ENCODE measurements at places on chromosomes 12 and 14.

DNA sequence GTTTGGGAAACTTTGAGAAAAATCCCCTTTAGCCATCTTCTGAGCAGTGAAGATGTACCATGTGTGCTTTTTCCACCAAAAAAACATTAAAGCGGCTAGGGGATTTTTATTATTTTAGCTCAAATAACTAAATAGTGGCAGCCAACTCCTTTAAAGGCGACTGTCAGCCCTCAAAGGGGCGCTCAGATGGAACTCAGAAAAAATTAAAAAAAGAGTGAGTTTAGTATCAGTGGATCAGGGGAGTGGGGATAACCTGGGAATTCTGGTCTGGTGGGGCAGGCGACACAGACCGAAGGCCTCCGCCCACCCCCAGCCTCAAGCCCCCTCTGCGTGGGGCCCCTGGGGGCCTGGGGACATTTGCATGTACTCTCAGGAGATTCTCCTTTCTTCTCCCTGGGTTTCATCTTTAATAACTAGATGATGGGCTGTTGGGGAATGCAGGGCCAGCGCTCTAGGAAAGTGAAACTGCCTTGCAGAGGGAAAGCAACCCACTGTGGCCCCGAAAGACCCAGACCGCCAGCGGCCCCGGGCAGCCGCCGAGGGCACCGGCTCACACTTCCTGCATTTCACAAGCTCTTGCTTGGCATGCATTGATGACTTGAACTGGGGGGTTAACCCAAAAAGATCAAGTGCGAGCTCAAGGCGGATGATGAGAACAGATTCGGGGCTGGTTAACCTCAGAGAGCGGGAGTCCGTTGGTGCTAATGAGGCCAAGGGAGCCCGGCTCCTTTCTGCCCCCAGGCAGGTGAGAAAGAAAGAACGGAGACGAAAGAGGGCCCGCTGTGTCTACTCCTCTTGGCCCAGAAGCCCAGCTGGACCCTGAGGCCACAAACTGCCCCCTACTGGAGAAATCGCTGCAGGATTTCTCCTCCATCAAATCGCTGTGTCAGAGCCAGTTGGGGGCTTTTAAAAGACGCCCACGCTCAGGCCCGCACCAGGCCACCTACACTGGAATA lies 7.3 kb upstream of the BATF start:
- DNase-seq = no peak

DNA sequence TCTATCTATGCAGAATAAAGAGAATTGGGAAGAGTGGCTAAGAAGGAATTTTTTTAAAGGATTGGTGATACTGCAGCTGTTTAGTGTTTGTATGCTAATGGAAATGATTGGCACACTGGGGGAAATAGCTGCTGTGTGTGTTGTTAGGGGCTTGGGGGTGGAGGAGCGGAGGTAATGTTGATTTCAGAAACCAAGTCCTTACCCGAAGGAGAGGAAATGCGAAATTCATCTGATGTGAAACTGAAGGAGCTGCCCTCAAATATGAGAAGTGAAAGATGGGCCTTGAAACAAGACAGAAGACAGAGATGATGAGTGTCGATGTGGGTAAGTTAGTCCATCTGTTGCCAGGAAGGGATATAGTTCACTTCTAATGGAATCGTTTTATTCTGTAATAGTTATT lies 21.2 kb upstream of the RNASE12 start:
- DNase-seq = no peak

- DNase-seq = no peak
These were observed 330.3 kb downstream of the TMTC2 start for GRCh38 chr12:83016991-83017390.

GRCh38 chr12:2347137-2347843 lies 294.5 kb downstream of the CACNA1C start:
- DNase-seq = no peak

DNA sequence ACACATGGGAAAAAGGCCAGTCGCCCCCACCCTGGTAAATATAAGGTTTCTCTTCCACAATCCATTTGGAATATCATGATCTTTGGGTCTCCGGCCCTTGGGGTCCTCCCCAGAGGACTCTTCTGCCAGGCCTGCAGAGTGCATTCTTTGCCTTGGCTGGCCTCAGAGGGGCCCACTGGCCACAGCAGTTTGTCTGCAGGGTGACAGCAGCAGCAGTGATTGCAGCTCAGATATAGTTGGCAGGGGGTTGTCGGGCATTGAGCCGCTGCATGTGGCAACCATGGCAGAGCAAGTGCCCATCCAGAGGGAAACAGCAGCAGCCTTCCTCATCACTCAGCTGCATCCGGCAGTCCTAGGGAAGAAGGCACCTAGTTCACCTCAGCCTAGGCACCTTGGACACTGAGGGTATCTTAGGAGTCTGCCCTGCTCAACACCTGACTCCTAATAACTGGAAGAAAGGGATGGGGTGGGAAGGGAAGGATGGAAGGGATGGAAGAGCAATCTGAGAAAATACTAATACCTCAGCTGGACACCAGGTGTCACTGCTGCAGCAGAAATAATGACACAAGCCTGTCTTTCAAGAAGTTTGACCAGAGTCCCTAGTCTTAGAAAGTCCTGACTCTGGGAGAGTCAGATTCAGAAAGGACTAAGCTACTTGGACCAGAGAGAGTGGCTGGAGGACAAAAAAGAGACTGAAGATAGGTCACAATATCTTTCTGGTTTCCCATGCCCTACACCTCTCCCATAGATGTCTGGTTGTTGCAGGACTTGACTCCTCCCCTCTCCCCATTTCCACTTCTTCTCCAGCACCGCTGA lies 8.9 kb downstream of the AJUBA start:
- DNase-seq = no peak

DNA sequence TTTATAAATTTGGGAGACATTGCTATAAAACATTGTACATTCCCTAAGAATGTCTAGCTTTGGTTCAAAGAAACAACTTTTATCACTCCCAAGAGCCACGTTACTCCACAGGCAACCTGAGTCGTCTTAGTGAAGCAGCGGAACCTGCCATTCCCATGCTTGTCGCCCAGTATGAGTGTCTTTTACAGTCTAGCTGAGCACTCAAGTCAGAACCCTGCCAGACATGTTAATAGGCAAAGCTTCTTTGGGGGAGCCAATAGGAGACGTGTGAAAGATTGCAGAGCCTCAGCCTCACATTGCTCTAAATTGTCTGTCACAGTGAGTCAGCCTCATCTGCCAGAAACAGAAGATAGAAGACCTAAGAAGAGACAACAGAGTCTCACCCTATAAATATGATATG lies 541.6 kb upstream of the FLRT2 start:
- DNase-seq = no peak

GRCh38 chr12:11014234-11014633 lies 8.2 kb downstream of the TAS2R19 start:
- no peak for DNase-seq

GRCh38 chr14:99042381-99043266 lies 229.4 kb downstream of the BCL11B start:
- no peak for DNase-seq

DNA sequence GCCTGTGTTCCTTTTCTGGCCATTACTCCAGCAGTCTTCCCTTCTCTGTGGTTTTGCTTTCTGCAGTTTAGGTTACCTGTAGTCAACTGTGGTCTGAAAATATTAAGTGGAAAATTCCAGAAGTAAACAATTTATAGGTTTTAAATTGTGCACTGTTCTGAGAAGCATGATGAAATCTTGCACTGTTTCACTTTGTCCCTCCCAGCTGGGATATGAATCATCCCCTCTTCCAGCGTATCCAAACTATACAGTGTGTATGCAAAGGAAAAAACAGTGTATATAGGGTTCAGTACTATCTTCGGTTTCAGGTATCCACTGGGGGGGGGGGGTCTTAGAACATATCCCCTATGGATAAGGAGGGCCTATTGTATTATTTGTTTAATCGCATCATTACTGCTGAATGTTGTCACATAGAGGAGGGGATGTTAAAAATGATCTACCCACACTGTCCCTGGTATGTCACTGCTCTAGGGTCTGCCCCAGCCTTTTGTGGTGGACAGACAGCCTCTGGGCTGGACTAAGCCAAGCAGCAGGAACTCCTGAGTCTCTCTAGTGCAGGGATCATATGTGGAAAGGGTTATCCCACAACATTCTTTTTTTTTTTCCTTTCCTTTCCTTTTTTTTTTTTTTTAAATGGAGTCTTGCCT lies 109.1 kb upstream of the MAX start:
- DNase-seq = no peak

GRCh38 chr12:119139448-119139847 lies 39.3 kb upstream of the HSPB8 start:
- DNase-seq = no peak

DNA sequence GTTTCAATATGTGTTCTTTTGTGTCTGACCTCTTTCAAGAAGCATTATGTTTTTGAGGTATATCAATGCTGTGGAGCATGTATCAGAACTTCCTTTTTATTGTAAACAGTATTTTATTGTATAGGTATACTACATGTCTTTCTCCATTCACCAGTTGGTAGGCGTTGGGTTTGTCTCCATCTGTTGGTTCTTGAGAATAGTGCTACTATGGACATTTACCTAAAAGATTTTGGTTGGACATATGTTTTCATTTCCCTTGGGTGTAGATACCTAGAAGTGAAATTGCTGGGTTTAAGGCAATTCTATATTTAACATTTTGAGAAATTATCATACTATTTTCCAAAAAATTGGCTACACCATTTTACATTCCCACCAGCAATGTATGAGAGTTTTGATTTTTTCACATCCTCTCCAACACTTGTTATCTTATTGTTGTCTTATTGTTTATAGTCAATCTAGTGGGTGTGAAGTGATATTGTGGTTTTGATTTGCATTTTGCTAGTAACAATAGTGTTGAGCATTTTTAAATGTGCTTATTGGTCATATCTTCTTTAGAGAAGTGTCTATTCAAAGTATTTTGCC lies 409.2 kb downstream of the IPO8 start:
- no peak for DNase-seq

GRCh38 chr12:102167821-102168604 lies 29.6 kb downstream of the PMCH start:
- DNase-seq = no peak

DNA sequence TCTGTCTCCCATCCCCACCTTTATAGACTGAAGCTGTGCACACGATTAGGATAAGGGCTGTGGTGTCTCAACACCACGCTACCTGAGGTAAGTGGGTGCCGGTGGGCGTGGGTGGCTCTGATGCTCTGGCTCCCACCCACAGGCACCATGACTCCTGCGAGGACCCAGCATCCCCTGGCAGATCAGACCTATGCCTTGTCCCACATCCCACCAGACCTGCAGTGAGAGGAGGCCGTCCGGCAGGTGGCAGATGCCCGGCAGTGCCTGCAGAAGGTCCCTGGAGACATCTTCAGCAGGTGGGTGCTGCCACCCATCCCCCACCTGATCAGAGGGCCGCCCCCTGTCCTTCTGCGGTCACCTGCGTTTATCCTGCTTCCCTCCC lies 104.4 kb upstream of the PRB2 start:
- no peak for DNase-seq

DNA sequence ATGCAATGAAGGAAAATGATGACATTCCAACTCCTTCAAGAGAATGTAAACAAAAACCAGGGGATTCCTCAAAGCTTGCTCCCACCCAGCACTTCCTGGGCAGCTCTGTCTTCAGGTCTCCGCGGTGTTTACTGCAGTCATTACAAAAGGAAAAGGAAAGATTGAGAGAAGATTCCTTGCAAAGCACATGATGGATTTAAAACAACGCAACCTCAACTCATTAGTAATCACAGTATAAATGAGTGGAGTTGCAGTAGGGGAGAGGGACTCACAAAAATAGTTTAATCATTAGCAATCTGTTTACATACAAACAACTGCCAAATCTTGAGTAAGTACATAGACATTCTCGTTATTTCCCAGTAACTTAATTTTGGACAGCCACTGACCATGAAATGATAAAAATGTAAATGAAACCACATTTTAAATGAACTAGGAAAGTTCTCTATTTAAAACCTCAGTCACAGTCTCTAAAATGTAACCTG lies 49.7 kb upstream of the OVCH1 start:
- DNase-seq = no peak

GRCh38 chr12:56358836-56359532 lies 923 bp downstream of the STAT2 start:
- no peak for DNase-seq

GRCh38 chr12:3752096-3752709 lies 706 bp downstream of the CRACR2A start:
- DNase-seq = peak; percentile 33

GRCh38 chr14:101823511-101824120 lies 62.1 kb downstream of the PPP2R5C start:
- DNase-seq = no peak

DNA sequence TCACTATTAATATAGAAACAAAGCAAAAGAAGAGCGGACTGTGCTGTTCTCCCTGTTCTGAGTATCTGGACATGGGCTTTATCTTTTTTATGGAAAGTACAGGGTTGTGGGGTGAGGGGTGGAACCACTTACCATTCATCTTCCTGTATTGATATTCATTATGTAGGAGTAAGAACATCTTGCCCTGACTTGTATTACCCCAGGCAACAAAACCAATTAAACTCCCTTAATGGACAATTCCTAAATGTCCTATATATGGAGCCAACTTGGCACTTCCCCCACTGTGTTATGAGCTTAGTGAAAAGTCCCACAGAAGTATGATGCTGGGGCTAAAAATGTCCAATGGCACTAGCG lies 139.9 kb upstream of the KRR1 start:
- no peak for DNase-seq

GRCh38 chr14:89371585-89372511 lies 45.2 kb downstream of the FOXN3 start:
- DNase-seq = no peak

DNA sequence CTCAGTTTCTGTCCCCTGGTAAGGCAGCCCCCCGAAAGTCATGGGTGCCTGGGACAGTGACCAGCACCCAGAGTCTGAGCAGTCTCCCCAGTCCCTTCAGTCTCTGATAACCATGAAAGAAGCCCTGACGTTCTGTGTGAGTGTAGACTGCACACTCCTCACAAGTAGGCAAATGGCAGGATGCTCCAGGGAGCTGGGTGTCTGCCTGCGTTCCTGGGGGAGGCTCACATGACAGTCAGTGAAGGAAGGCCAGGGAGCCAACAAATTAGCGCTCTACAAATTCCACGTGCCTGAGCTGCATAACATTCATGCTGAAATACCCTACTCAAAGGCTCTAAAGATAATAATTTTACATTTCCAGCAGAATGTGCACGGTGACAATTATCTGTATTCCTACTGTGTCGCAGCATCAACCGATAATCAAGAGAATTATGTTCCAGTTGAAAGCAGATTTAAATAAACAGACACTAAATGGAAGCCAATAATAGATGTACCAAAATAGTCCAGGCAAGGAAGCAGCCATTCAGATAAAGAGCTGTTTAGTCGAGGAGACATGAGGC lies 56.3 kb downstream of the ASCL1 start:
- DNase-seq = no peak

All from activated CD8-positive, alpha-beta memory T cell treated with anti-CD3 and anti-CD28 coated beads for 4 hours (primary cell).